Body of pancreas (tissue), 4 donors: ENCODE measurements at places on chromosomes 1 and 21. TPM values are rescaled to one million over a fixed set of nuclear protein-coding genes. Genes with fewer than 3 reads are reported as not detected.

Gene PLD5
- total RNA-seq, result 1.8 TPM

Gene OR2L2
- not detected for total RNA-seq

Gene AK5
- total RNA-seq, result not detected

Gene KRTAP19-2
- not detected for total RNA-seq

Gene RGS16
- total RNA-seq, result 3.9 TPM

Gene RHOU
- total RNA-seq, result 6.9 TPM

Gene SH3BGR
- 1.0 TPM for total RNA-seq

Gene PPIAL4G
- total RNA-seq, result not detected

Gene LRRC39
- total RNA-seq, result not detected

Gene SMIM1
- not detected for total RNA-seq

Gene NEGR1
- total RNA-seq, result 6.3 TPM

Gene SLC25A33
- total RNA-seq, result 1.0 TPM

Gene RPTN
- not detected for total RNA-seq

Gene S100A9
- total RNA-seq, result 19.5 TPM

Gene TEDDM1
- not detected for total RNA-seq

Gene CD164L2
- total RNA-seq, result not detected

Gene S100A12
- total RNA-seq, result not detected

Gene STXBP3
- 83.0 TPM for total RNA-seq

Gene IL22RA1
- 49.1 TPM for total RNA-seq

Gene HCRTR1
- not detected for total RNA-seq

Gene CLEC20A
- not detected for total RNA-seq

Gene CD84
- 3.0 TPM for total RNA-seq

Gene TPM3
- total RNA-seq, result 74.2 TPM

Gene ADORA1
- 16.1 TPM for total RNA-seq

Gene TSSK3
- total RNA-seq, result 1.8 TPM

Gene PRAMEF4
- total RNA-seq, result not detected
